ENCODE measurements at places on chromosomes 11 and 22.

- ATAC-seq, result peak; percentile 94
These were observed at the start of gene NLRX1 for GRCh38 chr11:119168471-119169281. NLRX1 (plus strand) TSS chr11:119168725; CDS start chr11:119171404, 2,679 bp downstream.

DNA sequence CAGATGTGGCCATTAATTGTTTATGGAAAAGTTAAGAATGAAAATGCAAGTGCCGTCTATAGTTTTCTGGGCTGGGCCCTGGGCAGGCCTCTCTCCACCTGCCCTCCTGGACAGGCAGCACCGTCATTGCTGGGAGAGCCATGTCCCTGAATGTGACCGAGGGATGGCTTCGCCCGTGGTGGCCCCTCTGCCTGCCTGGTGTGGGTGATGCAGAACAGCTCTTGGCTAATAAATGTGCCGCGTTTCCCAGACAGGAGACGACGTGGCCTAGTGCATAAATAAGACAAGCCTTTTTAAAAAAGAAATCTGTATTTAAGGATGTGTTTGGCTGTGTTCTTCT, 407.3 kb downstream of the TBC1D22A start:
- ATAC-seq, result no peak

GRCh38 chr11:26025676-26026075, 306.3 kb upstream of the ANO3 start:
- ATAC-seq, result no peak

DNA sequence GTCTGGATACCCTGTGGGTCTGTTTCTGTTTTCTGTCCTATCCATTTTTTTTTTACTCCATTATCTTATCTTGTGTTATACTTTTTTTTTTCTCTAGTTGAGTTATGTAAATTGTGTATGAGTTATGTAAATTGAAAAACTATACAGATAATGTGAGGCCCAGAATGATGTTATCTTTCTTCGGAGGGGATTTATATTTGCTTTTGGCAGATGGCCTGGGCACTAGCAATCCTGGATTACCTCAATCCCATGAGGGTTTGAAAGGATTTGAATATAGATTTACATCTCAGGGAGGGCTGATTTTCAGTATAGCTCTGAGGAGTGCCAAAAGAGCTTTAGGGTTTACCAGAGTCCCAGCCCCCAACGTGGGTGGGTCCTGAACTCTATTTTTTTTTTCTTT, 71.0 kb downstream of the CSTPP1 start:
- ATAC-seq, result no peak

GRCh38 chr11:69638941-69639681, 1.8 kb upstream of the CCND1 start:
- no peak for ATAC-seq

DNA sequence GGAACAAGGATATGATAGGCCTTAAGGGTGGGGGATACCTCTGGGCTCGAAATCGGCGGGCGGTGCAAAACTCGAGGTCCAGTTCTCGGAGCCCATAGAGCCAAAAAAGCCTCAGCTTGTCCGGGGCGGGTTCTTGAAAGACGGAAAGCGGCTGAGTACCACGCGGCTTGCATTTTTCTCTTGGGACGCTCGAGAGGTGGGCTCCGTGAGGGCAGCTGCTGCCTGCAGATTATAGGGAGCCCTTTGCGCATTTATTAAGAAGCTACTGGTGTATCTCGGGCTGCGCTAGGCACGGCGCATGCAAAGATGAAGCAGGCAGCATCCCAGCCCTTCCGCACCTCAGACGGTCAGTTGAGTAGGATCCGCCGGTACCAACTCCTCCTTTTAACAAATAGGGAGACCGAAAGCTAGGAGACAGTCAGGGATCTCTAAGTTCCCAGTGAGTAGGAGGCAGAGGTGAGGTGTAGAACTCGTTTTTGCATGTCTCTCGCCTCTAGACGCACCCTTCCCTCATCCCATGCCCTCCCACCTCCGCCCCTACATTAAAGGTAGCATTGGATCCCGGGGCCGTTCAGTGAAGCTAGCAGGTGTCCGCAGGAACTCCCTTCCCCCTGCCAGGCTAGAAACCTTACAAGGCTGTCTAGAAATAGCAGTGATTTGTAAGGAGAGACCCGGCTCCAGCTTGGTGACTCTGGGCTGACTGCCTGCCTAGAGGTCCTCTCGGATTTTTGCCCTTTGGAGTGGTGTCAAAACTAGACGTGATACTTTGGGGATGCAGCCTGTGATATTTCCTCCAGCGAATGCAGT, 768 bp downstream of the LDHA start:
- ATAC-seq, result peak; percentile 0

DNA sequence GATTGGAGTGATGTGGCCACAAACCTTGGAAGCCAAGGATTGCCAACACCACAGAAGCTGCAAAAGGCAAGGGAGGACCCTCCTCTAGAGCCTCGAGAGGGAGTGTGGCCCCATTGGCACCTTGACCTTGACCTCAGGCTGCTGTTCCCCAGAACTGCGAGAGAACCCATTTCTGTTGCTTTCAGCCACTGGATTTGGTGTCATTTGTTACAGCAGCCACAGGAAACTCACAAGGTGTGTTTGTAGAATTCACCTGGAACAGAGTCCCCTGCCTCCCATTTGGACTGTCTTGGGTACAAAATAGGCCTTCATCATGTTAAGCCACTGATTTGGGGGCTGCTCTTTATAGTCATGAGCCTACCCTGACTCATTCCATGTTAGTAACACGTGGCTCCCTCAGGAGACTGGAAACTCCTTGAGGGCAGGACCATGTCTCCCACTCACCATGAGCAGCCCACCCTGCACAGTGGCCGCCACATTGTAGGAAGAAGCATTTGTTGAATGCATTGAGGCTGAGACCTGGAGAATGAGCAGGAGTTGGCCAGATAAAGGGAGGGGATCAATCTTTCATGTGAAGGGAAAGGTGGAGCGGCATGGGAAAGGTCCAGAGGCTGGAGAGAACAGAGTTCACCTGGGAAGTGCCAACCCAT, 8.3 kb downstream of the C11orf86 start:
- no peak for ATAC-seq

DNA sequence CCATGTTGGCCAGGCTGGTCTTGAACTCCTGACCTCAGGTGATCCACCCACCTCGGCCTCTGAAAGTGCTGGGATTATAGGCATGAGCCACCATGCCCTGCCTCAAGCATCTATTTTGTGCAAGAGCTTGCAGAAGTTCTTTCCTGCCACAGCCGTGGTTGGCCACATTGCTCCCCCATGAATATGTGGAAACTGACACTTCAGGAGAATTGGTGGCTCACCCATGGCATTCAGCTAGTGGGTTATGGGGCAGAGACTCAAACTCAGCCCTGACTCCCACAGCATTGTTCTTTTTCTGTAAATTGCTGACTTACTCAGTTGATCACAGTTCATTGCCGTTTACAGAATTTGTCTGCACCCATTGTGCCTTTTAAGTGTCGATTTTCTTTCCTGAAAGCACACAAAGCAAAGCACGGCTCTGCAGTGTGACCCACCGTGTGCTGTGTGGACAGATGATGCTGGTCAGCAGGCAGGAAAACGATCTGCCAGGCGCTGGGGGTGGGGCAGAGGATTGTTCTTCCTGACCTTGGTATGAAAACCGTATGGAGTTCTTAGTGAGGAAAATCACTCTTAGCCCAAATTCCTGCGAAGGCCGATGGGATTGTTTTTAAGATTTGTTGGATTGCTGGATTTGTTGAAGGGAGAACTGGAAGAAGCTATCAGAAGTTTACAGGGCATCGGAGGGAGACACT, 115.6 kb downstream of the PTPRJ start:
- ATAC-seq, result no peak

GRCh38 chr11:2725368-2726300, 25.8 kb upstream of the KCNQ1OT1 start:
- no peak for ATAC-seq

GRCh38 chr22:47298017-47298785, 535.8 kb downstream of the TBC1D22A start:
- ATAC-seq, result peak; percentile 24

- ATAC-seq, result no peak
These were observed 1.3 kb downstream of the SCARF2 start for GRCh38 chr22:20436307-20436767.

DNA sequence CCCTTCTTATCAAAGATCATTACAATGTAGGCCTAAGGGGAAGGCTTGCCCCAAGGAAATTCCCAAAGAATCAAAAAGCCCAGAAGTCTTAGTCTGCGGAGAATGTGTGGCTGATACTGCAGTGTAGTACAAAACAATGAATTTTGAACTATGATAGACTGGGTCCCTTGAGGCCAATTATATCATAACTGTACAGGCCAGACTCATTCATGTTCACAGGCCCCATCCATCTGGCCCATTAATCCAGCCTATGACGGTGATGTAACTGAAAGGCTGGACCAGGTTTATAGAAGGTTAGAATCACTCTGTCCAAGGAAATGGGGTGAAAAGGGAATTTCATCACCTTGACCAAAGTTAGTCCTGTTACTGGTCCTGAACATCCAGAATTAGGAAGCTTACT, 35.2 kb downstream of the IGLL1 start:
- ATAC-seq, result no peak

DNA sequence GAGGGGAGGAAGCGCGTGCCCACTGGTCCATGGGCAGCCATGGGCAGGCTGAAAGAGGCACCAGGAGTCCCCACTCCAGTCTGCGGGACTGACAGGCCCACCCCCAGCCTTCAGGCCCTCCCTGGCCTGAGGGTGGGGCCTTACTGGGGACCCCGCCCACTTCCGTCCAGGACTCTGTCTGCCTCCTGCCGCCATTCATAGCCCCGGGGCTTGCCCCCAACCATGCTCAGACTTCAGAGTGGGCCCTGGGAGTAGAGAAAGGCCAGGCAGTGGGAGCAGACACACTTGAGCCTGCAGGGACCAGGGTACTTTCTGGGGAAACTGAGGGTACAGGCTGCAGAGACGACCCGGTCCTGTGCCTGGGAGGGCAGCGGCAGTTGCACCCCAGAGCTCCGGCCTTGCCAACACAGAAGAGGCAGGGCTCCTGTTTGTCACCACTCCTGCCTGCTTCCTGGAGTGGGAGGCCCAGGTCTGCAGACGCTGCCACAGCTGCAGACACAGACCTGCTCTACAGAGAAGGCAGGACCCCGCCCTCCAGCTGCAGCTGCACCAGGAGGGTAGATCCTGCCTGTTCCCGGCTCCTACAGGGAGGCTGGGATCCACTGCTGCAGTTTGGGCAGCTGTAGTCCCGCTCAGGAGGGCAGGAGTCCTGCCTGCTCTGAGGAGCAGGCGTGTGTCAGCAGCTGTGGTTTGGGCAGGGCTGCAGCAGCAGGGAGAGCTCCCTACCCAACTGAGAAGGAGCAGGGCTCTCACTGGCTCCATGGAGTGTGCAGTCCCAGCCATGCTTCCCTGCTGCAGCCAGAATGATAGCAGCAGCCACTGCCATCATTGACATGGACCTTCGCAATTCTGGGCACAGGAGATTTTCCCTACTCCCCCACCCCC, 387.9 kb upstream of the ANO3 start:
- ATAC-seq, result peak; percentile 28

- ATAC-seq, result no peak
These were observed 14.0 kb downstream of the P4HA3 start for GRCh38 chr11:74297484-74297883.

- no peak for ATAC-seq
These were observed 92.9 kb upstream of the RCN1 start for GRCh38 chr11:31997955-31998354.

DNA sequence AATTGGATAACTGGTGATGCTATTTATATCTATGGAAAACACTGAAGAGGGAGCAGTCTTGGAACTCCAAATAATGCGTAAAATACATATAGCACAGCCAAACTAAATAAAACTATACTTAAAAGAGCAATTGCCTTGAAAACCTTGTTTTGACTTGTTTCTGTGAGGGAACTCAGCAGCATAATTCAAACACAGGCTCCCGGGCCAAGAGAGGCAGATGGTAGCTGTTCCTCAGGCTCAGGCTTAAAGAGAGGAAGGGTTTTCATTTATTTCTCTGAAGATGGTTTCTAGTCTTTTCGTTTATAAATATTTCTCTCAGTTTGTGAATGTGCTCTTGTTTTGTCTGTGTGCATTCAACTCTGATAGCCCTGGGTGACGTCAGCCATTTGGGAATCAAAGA, 82.4 kb downstream of the FANCF start:
- no peak for ATAC-seq

DNA sequence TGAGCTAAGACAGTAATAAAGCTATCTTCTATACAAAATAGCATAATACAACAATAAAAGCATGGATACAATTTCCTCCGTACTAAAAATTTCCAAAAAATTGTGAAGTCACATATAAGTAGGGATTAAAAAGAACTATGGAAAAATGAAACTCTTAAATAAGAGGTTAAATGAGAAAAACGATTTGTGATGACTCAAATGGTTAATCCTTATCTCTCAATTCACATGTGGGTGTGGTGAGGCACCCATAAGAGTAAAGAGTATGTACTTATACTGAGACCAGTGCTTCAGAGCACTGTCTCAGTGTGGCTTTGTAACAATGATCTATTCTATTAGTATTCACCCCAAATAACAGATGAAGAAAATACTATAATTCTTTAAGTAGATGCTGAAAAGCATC, 25.0 kb upstream of the CCDC34 start:
- no peak for ATAC-seq

- ATAC-seq, result peak; percentile 67
These were observed 9.4 kb downstream of the PLAAT2 start for GRCh38 chr11:63553759-63554158.

- no peak for ATAC-seq
These were observed 306.6 kb downstream of the BUD13 start for GRCh38 chr11:116466191-116466590.

- no peak for ATAC-seq
These were observed 25.5 kb upstream of the NXPE4 start for GRCh38 chr11:114621072-114621471.

- no peak for ATAC-seq
These were observed 140.8 kb downstream of the TRPC6 start for GRCh38 chr11:101442936-101443521.

DNA sequence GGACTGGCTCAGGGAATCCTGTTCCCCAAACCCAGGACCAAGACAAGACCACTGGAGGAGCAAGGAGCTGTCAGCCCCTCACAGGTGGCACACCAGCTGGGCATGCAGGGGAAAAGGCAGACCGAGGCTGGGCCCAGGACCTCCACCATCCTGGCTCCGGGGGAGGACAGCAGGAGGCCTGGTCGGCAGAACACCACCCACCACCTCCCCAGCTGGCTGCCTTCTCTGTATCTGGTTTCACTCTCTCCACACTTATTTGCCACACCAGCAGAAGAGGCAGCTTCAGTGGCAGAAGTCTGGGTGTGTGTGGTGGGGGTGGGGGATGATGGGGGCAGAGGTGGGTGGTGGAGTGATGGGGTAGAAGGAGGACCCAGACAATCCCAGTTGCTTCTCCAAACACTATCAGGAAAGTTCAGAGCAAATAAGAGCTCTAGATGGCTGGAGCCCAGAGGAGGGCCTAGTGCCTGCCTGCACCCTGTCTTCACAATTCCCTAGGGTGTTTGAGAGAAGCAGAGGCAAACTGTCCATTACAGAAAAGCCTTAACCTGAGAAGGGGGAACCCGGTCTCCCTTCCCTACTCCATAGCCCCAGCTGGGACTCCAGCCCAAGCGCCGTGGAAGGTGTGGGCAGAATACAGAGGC, 51.9 kb upstream of the CDON start:
- no peak for ATAC-seq

- no peak for ATAC-seq
These were observed 12.5 kb downstream of the IRAG1 start for GRCh38 chr11:10680956-10681487.

- ATAC-seq, result no peak
These were observed 866.6 kb downstream of the BRD1 start for GRCh38 chr22:48960980-48961660.

- peak; percentile 41 for ATAC-seq
These were observed 21.9 kb upstream of the QSER1 start for GRCh38 chr11:32870676-32871075.

Measured in stimulated activated memory B cell treated with anti-CD40 and anti-IgM and Interleukin-4, amounts not matched to agents 10 μg/mL and 1 μg/mL and 100 μg/mL, for 72 hours (primary cell).